Neuronal stem cell (in vitro differentiated cells): ENCODE measurements at places on chromosomes 4 and X.

GRCh38 chr4:128775916-128776315, 33.6 kb upstream of the JADE1 start:
- DNase-seq = no peak
- no peak overlapping the region for H3K4me3 ChIP-seq
- no peak overlapping the region for H3K27ac ChIP-seq
- no peaks in the 10 kb centered on the region for H3K4me1 ChIP-seq
- no peaks in the 10 kb centered on the region for H3K36me3 ChIP-seq

DNA sequence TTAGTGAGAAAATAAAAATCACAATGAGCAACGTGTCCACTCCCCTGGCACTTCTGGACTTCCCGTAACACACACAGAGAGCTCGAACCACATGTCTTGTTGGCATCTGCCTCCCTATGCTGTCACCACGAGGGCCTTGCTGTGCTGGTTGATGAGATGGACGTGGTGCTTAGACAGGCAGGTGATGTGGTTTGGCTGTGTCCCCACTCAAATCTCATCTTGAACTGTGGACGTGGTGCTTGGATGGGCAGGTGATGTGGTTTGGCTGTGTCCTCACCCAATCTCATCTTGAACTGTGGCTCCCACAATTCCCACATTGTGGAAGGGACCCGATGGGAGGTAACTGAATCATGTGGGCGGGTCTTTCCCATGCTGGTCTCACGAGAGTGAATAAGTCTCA, 40.0 kb downstream of the FGFRL1 start:
- H3K36me3 ChIP-seq = no peaks in the 10 kb centered on the region
- H3K4me1 ChIP-seq = peaks cover 15% of the 10 kb centered on the region
- no peak for DNase-seq
- no peaks in the 10 kb centered on the region for H3K27me3 ChIP-seq

DNA sequence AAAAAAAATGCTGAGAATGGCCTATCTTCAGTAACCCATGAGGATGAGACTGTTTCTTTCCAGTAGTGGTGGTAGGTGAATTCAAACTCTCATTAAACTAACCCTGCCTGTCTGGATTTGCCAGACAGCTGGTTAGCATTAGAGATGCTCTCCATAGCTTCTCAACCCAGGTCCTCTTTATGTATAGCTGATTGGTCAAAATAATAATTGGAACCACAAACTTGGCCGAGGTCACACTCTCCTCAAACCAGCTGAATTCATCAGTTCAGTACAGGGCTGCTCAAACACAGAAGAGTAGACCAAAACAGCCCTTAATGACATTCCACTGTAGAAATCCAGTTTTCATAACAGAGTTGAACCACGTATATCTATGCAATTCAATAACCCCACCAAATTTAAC, 85.3 kb downstream of the HCCS start:
- H3K4me3 ChIP-seq = no peak overlapping the region
- no peaks in the 10 kb centered on the region for H3K4me1 ChIP-seq
- no peaks in the 10 kb centered on the region for H3K27me3 ChIP-seq

DNA sequence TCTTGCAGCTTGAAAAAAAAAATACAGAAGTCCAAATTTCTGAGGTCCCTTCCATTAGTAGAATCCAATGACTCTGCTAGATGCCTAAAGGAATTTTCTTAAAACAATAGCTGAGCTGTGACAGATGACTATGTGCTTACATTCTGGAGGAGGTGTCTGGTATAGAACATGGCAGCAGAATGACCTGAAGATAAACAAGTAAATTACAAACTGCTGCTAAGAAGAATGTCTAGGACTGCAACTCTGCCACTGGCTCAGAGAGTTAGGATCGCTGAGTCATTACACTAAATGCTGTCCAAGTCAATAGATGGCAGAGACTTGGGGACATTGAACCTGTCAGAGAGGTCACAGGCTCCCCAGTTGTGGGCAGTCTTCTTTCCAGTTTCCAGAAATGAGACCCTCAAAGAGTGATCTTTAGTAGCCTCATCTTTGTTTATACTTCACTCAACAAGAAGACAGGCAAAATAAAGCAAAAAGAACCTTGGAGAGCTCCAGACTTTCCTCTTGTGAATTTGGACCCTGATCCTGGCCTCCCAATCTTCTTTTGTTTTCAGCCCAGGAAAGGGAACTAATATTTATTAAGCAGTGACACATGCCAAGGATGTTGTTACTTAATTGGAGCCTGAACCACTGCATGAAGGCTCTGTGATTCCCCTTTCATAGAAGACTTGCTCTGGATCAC, 56.4 kb upstream of the SCML1 start:
- peaks cover 4% of the 10 kb centered on the region for H3K27me3 ChIP-seq
- no peak for DNase-seq

- no peak overlapping the region for H3K4me3 ChIP-seq
- H3K27me3 ChIP-seq = no peaks in the 10 kb centered on the region
- DNase-seq = peak; percentile 30
- peaks cover 8% of the 10 kb centered on the region for H3K4me1 ChIP-seq
Measured at GRCh38 chr4:48698029-48698971, 81.8 kb downstream of the FRYL start.

GRCh38 chr4:113979148-113979904, at the start of gene ARSJ:
TSS of gene ARSJ (minus strand) at chr4:113979647. CDS start at chr4:113978834, 813 bp downstream.
- H3K27me3 ChIP-seq = peaks cover 69% of the 10 kb centered on the region
- H3K36me3 ChIP-seq = no peaks in the 10 kb centered on the region
- no peak within 1 kb of the TSS for H3K27ac ChIP-seq
- H3K4me1 ChIP-seq = peaks cover 4% of the 10 kb centered on the region
- peak; percentile 63 for DNase-seq
